T-helper 17 cell (primary cell): ENCODE measurements at places on chromosomes 5 and 9. TPM values are rescaled to one million over a fixed set of nuclear protein-coding genes. Genes with fewer than 3 reads are reported as not detected.

- no peak for DNase-seq
These were observed 18.3 kb downstream of the PTGES2 start for GRCh38 chr9:128109050-128109709.

- DNase-seq = no peak
These were observed 72.1 kb upstream of the DNAH5 start for GRCh38 chr5:14016549-14016948.

- DNase-seq = no peak
These were observed 225.3 kb upstream of the TLE4 start for GRCh38 chr9:79346350-79347020.

DNA sequence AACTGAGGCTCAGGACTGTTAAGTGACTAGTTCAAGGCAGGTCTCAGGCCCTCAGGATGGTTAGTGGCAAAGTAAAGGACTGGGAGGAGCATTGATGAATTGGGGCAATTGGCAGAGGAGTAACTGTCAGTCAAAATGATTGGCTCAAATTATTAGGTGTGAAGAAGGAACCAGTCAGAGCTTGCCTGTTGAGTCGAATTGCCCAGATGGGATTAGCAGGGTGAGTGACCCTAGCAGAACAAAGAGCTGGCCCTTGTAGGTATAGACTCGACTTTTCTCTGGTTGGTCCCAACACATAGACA is 2.6 kb upstream of the NSD1 start:
- no peak for DNase-seq

COL27A1 gene
- total RNA-seq = 1.3 TPM
